Stimulated activated CD4-positive, alpha-beta T cell treated with anti-CD3 and anti-CD28 coated beads, Interleukin-1b, Interleukin-23, amount 100 ng/mL, for 24 hours (primary cell): ENCODE measurements at places on chromosomes 13 and 19.

GRCh38 chr13:113929628-113930615 is 44.0 kb downstream of the C13orf46 start:
- DNase-seq: no peak

- no peak for DNase-seq
These were observed 91.7 kb downstream of the TSHZ3 start for GRCh38 chr19:31257426-31258130.

GRCh38 chr13:33186861-33187291 is 98.7 kb downstream of the STARD13 start:
- DNase-seq: no peak

GRCh38 chr13:100347968-100348367 is 240.6 kb downstream of the GGACT start:
- DNase-seq: no peak

- no peak for DNase-seq
These were observed 297.0 kb upstream of the PCDH20 start for GRCh38 chr13:61712621-61713020.

GRCh38 chr13:23969647-23970046 is 72.3 kb upstream of the C1QTNF9B start:
- DNase-seq: no peak

- no peak for DNase-seq
These were observed 299.0 kb downstream of the KLF12 start for GRCh38 chr13:73835138-73835721.

DNA sequence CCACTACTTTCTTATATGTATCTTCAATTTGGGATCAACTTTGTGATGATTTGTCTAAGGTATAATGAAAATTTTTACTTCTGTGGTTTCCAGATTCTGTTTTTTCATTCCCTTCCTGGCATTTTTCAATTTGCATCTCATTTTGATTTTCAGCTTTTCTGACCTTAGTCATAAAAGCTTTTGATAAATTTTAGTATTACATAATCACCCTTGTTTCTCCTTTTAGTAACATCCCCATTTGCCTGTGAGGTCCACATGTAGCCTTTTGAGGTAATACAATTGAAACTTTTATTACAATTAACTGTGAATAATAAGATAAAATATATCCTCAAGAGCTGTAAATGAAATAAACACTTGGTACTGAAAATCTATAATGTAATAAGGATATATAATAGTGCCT is 31.2 kb downstream of the LACC1 start:
- no peak for DNase-seq

- no peak for DNase-seq
These were observed 182.7 kb upstream of the TSC22D1 start for GRCh38 chr13:44758630-44759383.

DNA sequence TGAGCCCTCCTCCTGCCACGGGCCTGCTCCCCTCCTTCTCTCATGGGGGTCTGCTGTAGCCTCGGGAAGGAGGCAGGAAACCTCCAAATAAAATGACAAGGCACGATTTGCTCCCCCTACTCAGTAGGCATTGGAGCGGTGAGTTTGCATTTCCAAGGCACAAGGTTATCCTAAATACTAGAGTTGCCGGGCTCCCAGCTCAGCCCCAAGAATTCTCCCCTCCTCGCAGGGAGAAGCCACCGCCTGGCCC is 1.5 kb downstream of the CEBPA start:
- no peak for DNase-seq

DNA sequence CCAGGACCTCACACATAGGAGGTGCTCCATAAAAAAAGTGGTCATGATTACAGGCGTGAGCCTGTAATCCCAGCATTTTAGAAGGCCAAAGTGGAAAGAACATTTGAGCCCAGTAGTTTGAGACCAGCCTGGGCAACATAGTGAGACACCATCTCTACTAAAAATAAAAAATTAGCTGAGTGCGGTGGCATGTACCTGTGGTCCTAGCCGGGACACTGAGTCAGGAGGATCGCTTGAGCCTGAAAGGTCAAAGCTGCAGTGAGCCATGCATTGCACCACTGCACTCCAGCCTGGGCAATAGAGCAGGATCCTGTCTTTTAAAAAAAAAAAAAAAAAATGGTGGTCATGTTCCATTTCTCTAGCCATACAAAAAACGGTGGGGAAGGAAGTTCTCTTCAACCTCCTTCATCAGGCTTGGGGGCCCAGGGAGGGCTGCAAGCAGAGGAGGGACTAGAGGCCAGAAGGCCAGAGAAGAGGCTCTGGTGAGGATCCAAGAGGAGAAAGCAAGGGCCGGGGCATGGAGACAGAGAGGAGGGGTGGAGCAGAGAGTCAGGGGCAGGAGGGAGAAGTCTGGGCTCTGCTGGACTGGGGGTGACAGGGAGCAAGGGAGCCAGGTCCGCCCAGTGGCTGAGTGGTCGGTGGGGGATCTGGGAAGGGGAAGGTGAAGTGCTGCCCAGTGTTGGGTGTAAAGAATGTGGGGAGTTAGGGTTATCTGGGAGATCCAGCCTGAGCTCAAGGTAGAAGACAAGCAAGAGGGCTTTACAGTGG is 8.9 kb downstream of the KASH5 start:
- no peak for DNase-seq

- DNase-seq: no peak
These were observed 2.3 kb upstream of the LTBP4 start for GRCh38 chr19:40598918-40599307.

GRCh38 chr13:21986602-21987001 is 315.7 kb downstream of the FGF9 start:
- DNase-seq: no peak

DNA sequence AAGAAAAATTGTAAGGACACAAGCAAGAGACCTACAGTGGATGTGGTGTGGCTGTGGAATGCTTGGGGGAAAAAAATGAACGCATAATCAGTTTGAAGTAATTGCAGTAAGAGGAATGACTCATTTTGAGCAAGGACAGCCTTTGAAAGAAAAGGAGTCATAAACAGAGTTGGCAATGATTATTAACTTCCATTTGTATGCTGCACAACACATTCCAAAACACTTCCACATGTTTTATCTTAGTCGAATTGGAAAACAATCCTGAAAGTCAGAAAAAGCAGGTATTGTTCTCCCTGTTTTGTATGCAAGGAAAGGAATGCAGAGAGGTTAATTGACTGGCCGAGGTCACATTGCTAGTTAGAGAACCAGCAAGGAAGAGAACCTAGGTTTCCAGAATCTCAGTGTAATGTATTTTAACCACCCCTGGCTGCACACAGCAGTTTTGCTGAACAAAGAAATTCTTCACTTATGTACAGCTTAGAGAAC is 630.0 kb upstream of the MIR17HG start:
- no peak for DNase-seq

DNA sequence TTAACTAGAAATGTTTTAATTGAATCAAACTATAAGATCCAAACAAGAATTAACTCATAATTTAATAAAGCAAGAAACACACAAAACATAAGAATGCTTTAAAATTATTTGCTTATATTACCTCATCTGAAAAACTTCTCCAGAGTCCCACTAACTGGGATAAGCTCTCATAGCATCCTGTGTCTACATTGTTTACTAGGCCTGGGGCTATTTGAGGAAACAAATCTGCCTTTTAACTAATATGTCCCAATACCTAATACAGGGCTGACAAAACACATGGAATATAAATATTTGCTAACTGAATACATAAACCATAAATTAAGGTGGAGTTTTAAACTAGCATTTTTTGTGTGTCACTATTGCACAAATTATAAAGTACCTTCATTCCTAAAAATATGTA is 1399.8 kb upstream of the SLC10A2 start:
- DNase-seq: no peak

DNA sequence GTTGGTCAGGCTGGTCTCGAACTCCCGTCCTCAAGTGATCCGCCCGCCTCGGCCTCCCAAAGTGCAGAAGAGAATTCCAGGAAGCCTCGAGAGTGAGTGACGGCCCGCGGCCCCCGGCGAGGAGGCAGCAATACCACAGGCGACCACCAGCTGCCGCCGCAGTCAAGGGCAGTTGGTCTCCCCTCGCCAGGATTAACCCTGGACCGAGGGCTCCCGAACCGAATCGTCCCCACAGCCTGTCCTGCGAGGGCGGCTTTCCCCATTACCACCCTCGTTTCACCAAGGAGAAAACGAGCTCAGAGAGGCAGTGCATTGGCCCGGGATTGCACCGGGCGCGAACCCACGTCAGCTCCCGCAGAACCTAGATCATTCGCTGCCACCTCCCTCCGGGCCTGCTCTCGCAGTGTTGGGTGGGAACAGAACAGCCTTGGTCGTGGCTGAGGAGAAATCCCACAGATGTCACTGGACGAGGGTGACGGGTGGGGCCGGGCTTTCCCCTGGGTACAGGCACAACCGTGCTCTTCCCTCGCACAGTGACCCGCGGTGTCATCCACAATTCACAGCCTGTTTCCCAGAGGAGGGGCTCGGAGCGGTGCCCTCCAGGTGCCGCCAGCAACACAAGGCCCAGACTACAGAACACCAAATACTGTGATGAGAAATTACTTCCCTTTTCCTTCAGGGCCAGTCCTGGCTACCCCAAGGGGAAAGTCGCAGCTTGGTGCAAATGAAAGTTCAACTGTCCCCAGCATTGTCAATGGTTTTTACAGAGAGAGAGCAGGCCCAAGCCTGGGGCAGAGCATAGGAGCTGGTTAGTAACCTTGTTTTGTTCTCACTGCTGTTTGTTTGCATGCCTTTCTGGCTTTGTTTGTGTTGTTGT is 24.8 kb downstream of the C2CD4C start:
- DNase-seq: no peak

GRCh38 chr13:60260440-60260839 is 96.7 kb upstream of the DIAPH3 start:
- no peak for DNase-seq

- DNase-seq: no peak
These were observed 99.3 kb downstream of the DHRS12 start for GRCh38 chr13:51704399-51705313.

DNA sequence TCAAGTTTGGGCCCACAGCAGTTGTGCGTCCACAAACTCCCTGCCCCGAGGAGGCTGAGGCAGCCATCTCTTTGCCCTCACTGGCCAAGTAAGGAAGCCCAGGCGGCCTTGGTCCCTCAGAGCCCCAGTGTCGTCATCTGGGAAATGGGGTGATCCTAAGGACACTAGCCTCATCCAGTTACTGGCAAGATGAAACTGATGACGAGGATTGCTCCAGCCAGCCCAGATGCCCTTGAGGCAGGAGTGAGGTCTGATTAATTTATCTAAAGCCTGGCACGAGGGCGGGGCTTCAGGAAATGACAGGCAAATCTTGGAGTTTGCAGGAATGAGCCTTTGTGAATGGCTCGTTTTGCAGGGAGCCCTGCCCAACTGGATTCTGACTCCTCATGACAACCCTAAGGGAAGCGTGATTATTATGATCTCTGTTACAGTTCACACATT is 5.6 kb downstream of the LIPE start:
- DNase-seq: no peak

DNA sequence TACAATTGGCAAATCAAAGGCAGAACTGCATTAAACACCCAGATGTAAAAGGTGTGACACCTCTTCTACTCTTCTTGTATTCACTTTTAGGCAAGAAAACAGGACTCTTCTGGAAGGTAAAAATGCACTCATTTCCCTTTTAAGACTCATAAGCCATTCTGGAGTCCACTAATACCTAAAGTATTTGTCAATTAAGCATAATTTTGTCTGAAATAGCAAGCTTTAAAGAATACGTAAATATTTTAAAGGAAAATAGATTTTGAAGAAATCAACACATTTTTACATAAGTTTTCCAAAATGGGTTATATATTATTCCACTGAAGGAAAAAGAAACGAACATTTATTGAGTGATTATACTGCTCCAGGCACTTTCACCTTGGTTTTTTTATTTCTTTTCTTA is 661.7 kb upstream of the GPC6 start:
- no peak for DNase-seq

GRCh38 chr13:36163809-36164308 is 32.7 kb upstream of the DCLK1 start:
- DNase-seq: no peak

- no peak for DNase-seq
These were observed 30.5 kb downstream of the NFIC start for GRCh38 chr19:3396881-3397265.

DNA sequence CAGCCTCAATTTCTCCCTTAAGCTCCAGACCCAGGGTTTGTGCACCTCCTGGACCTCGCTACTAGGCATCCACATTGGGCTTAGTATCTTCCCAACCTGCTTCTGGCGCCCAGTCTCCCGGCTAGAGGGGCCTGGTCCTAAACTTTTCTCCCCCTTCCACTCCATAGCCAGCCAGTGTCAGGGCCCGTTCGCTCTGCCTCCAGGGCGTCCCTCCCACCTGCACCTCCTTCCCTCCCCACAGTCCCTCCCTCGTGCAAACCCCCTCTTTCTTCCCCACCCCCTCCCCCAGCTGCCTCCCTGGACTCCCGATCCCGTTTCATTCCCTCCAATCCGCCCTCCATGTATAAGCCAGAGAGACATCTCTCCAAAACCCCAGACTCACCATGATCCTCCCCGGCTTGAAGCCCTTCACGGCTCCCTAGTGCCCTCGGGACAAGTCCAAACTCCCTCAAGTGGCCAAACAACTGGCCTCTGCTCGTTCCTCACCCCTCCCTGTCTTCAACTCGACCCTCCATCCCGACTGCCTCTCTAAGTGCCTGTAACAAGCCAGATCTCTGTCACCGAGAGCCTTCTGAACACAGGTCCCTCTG is 997 bp upstream of the SAMD4B start:
- no peak for DNase-seq

DNA sequence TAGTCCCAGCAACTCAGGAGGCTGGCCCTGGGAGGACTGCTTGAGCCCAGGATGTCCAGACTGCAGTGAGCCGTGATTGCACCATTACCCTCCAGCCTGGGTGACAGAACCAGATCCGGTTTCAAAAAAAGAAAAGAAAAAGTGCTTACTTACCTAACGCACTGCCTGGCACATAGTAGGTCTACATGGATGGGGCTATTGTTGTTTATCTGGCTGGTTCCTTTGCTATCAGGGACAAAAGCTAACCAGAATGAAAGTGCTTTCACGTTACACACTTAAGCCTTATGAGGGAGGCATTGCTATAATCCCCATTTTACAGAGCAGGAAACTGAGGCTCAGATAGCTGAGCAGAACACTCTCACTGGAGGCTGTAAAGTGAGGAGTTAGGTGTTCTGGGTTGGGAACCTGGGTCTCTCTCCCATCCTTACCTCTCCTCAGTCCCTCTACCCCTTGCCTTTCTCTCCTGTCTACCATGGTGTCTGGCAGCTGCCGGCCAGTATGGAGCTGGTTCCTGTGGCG is 2.8 kb downstream of the DNM2 start:
- no peak for DNase-seq

DNA sequence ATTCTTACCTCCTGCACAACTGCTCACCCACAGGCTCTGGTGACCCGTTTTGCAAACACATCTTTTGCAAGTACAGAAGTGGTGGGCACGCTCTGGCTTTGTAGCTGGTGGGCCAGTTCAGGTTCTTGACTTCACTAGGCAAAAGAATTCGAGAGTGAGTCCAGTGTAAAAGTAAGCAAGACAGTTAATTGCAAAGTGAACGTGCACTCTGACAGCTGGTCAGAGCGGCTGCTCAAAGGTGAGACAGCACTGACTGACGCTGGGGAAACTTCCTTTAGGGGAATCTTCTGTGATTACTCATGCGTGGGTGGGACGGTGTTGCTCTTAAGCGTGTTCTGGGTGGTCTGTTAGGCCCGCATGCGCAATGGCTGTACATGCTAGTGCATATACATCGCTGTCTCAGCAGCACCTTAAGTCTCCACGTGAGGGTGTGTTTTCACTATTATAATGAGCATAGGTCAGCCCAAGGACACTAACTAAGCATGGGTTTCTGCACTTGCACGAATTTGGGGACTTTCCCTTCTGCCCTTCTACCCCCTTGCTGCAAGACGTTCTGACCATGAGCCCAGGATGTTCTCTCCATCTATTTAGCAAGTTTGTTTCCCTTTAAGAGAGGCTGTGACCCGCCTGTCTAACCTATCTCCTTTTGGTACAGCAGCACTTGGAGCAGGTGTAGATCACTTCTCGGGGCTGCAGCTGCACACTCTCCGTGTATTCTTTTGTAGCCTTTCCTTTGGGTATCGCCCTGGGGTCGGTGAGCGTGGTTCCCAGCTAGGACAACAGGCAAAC is 30.2 kb upstream of the CD33 start:
- DNase-seq: no peak
